ENCODE measurements at places on chromosomes 3 and 15. TPM values are rescaled to one million over a fixed set of nuclear protein-coding genes. Genes with fewer than 3 reads are reported as not detected.

The CLRN1 gene
- not detected for total RNA-seq

The NRROS gene
- total RNA-seq, result 8.8 TPM

The CP gene
- total RNA-seq, result 5.8 TPM

The CILP gene
- total RNA-seq, result 0.08 TPM

The GBE1 gene
- total RNA-seq, result 30.4 TPM

The SHISA5 gene
- 122 TPM for total RNA-seq

The MED12L gene
- total RNA-seq, result 2.8 TPM

The TRIM59 gene
- total RNA-seq, result 27.9 TPM

The SKIL gene
- total RNA-seq, result 94.2 TPM

The FBXO22 gene
- 65.9 TPM for total RNA-seq

The IL5RA gene
- not detected for total RNA-seq

The ALG1L2 gene
- total RNA-seq, result 0.33 TPM

The CYP11A1 gene
- total RNA-seq, result 0.57 TPM

The PAQR5 gene
- 2.0 TPM for total RNA-seq

The ACTL6A gene
- total RNA-seq, result 122 TPM

The SKOR1 gene
- total RNA-seq, result 0.21 TPM

The LIPH gene
- 19.9 TPM for total RNA-seq

The XXYLT1 gene
- total RNA-seq, result 26.0 TPM

The ATP2B2 gene
- total RNA-seq, result not detected

The CRELD1 gene
- 15.4 TPM for total RNA-seq

The GABRR3 gene
- total RNA-seq, result not detected

The SLC22A13 gene
- total RNA-seq, result 0.33 TPM

The P2RY14 gene
- total RNA-seq, result not detected

The ITIH1 gene
- total RNA-seq, result 0.31 TPM

The RASL12 gene
- 0.67 TPM for total RNA-seq

The NUP210 gene
- 36.8 TPM for total RNA-seq

The CKMT1A gene
- 4.6 TPM for total RNA-seq

The NOX5 gene
- total RNA-seq, result 0.26 TPM

The DPPA2 gene
- not detected for total RNA-seq

The SI gene
- not detected for total RNA-seq

The MRPS25 gene
- 45.2 TPM for total RNA-seq

The LRRC34 gene
- 1.2 TPM for total RNA-seq

The PIGZ gene
- total RNA-seq, result 6.3 TPM

The DNAH1 gene
- total RNA-seq, result 2.4 TPM

The GPR149 gene
- total RNA-seq, result not detected
